ENCODE measurements at places on chromosomes 16 and 17.

- DNase-seq = no peak
These were observed 7.4 kb downstream of the ZACN start for GRCh38 chr17:76086384-76086783.

DNA sequence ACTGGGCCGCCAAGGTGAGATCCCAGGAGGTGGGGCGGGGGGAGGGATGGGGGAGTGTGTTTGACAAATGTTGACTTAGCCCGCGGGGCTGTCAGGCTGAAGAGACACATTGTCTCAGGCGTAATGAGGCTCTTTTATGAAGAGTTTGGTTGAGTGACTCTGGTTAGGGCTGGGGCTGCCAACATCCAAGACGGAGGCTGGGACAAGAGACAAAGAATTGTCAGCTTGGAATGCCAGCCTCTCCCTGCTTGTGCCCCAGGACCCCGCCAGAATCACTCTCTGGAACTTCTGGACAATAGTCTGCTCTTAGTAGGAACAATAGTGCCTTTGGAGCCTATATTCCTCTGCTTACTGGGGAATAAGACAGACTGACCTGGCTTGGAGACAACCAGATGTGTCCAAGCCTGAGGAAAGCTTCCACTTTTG lies 24.0 kb downstream of the PCTP start:
- no peak for DNase-seq

DNA sequence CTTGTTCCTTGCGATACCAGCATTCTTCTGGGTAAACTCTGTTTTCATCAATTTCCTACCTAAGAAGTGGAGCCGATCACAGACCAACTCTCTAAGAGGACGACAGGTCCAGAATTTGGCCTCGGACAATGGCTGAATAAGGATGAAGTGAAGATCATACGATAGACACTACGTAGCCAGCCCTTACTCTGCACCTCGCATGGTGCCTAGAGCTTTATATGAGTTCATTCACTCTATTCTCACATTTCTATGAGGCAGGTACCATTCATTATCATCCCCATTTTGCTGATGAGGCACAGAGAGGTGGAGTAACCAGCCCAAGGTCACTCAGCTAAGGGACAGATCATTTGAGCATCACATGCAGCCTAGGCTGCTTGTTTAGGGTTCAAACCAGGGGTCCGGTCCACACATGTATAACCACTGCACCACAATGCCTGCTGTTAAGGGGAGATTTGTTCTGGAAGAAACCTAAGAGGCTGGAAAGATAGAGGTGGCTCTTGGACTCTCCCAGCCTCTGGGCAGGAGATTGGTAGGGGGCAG lies 78.6 kb downstream of the MYH11 start:
- DNase-seq = no peak

DNA sequence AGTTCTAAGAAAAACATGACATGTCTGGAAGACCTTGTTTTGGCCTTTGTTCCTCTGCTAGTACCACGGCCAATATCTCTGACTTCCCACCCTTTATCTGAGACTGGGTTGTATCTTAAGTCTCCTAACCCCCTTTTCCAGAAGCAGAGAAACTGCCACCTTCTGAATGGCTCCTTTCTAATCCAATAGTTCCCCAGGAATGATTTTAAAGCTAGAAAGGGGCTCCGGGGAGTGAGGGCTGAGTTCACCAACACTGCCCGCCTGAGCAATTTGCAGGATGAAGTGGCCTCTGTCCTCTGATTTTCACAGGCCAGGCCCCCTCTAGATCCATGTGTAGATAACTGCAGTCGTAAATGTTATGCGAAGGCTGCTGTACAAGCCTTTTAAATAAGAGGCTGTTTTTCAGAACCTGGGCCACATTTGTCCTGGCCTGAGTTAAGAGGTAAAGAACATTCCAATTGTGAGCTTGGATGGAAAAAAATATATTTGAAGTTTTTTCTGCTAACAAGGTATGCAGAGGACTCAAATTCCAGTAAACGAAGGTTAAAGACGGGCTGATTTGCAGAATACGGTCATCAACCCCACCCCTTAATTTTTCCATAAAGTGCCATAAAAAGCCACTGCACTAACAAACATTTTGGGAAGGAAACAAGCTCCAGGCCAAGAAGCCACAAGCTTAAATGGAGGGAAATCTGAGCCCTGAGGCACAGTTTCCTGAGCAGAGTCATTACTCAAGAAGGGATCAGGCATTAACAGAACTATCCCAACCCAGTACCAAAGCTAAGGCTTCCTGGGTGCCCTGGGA lies 117.0 kb upstream of the MAF start:
- no peak for DNase-seq

DNA sequence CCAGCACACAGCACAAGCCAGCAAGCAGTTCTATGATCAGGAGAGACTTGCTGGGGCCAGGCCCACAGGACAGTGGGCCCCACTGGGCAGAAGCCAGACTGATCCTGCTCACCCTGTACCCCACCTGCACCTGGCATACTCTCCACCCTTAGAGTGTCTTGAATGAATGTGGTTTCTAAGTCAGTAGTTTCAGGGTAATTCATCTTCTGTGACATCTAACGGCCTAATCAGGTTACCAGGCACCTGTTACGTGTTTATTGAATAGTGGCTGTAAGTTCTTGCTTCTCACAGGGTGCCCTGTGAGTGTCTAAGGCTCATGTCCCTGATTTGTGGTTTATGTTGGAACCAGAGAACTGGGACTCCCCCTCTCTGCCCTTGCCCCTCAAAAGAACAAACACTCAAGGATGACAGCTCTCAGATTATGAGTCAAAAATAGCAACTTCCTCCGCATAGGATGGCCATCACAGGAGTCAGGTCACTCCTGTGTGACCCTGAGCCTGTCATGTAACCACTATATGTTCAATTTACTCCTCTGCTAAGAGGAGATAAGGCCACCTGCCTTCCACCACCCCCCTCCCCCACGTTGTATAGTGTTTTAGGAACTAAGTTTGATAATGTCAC lies 7.0 kb upstream of the OR2C1 start:
- no peak for DNase-seq

All from cerebellar nuclear complex (tissue), 1 donor.